Right ventricle myocardium superior (tissue), 1 donor: ENCODE measurements at places on chromosomes 7 and 10.

GRCh38 chr10:76563286-76563685 is 1074.3 kb downstream of the KCNMA1 start:
- DNase-seq = no peak

DNA sequence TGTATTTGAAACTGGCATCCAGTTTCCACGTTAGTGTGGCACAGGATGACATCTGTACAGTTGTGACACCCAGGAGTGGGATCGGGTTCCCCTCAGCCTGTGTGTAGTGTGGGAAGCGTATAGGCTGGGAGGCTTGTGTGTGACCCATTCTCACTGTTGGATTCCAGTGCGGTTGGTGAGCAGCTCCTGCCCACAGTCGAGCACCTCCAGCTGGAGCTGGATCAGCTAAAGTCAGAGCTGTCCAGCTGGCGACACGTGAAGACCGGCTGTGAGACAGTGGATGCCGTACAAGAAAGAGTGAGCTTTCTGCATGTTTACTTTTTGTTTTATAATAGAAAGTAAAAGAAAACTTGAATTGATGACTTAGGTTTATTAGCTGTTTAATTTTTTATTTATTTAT is 18.7 kb upstream of the GET4 start:
- peak; percentile 25 for DNase-seq

- no peak for DNase-seq
Measured at GRCh38 chr7:156236181-156236889, 404.2 kb upstream of the RNF32 start.

DNA sequence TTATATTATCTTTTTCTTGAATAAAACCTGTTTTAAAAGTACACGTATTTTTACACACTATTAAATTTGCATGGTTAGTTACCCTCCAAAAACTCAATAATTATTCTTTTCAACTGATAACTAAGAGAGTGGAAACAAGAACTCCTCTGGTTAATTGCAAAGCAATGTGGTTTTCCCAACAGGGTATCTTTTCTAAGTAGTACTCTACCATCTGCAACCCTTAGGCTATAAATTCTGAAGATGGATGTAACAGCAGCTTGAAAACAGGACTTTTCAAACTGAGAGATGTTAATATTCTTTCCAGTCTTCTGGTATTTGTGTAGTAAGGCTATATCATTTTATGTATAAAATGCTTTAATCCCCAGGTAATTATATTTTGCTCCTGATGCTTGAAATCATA is 916.1 kb upstream of the POT1 start:
- no peak for DNase-seq

DNA sequence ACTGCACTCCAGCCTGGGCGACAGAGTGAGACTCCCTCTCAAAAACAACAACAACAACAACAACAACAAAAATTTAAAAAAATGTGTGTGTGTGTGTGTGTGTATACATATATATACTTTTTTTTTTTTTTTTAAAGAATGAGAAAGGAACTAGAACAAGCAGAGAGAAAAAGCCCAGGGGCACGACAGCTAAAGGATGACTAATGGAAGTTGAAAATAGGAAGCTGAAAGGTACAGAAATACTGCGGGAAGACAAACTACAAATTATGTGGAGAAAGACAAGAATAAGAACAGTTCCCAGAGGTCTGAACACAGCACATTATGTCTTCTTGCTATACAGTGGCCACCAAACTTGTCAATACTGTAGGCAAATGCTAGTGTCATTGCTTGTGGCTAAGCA is 141.9 kb upstream of the PRSS1 start:
- no peak for DNase-seq

DNA sequence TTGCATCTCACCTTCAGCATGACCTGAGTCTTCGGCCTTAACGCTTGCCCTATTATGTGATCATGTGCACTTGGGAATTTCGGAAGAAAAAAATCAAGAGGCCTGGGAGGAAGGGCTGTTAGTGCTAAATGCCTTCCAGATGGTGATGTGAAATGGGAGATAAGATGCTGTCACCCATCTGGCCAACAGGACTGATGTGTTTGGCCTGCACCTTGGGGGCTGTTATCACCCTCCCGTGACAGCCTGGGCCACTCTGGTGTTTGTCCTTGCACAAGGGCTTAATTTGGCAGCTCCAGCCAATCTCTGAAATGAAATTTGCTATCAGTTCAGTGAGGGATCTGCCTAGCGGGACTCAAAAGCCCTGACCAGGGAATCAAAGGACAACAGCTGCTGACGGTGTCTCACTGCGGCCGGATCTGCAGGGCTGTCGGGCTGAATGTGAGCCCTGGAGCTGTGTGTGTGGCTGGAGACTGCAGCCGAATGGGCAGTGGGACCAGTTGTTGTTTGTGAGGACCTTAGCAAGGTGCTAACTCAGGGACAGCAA is 131.4 kb upstream of the BTBD16 start:
- DNase-seq = peak; percentile 82

GRCh38 chr10:61612009-61612408 is 50.7 kb upstream of the CABCOCO1 start:
- no peak for DNase-seq

GRCh38 chr10:6247041-6247712 is 44.4 kb downstream of the PFKFB3 start:
- DNase-seq = no peak

- no peak for DNase-seq
Measured at GRCh38 chr7:142582351-142582750, 166.9 kb upstream of the PRSS1 start.

DNA sequence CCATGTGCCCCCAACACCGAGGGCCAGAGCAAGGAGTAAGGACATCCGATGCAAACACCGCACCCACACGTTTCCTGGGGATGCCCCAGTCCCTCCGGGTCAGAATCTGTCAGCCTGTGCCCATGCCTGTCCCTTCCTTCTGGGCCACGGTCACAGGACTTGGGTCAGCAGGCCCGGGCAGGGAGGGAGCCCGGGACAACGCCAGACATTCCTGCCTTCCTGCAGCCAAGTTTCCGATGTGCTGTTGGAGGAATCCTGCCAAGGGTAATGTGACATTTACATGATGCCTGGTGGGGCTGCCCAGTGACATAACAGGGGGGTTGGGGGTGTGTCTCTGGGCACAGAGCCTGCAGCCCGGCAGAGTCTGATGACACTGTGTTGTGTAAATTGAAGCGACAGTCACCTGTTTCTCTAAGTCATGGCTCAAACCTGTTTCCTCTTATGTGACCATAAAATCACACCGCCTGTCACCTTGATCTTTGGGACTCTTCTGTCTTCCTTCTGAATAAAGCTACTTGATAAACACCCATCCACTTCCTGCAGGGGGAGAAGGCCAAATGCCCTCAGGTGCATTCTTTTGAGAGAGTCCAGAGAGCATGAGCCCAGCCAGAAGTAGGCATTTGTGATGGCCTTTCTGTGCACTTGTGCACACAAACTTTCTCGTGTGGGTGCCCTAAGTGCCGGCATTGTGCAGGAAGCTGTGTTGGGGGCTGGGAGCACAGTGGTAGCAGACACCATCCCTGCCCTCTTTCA is 175.3 kb upstream of the RHEB start:
- peak; percentile 81 for DNase-seq

DNA sequence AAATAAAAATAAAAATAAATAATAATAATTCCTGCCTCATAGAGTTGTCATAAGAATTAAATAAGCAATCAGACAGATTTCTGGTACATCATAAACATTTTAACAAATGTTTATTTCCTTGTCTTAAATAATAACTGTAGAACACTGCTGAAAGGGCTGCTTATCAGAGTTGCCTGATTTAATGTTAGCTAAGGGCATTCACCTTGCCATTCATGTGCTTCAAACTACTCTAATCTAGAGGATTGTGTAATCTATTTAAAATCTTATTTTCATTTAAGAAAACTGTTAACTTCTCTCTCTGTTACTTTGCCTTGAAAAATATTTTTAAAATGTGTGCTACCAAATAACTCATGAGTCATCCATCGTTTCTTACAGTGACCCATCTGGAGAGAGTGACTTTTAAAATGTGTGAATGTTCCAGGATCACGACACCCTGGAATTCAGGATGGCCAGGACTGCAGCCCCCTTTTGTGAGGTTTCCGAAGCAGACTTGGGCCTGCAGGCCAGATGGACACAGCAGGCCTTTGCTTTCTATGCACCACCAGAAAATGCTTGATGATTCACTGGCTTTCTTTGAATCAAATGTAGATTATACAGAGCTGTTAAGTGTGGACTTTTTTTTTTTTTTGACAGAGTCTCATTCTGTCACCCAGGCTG is 109.1 kb upstream of the TNS3 start:
- DNase-seq = no peak

DNA sequence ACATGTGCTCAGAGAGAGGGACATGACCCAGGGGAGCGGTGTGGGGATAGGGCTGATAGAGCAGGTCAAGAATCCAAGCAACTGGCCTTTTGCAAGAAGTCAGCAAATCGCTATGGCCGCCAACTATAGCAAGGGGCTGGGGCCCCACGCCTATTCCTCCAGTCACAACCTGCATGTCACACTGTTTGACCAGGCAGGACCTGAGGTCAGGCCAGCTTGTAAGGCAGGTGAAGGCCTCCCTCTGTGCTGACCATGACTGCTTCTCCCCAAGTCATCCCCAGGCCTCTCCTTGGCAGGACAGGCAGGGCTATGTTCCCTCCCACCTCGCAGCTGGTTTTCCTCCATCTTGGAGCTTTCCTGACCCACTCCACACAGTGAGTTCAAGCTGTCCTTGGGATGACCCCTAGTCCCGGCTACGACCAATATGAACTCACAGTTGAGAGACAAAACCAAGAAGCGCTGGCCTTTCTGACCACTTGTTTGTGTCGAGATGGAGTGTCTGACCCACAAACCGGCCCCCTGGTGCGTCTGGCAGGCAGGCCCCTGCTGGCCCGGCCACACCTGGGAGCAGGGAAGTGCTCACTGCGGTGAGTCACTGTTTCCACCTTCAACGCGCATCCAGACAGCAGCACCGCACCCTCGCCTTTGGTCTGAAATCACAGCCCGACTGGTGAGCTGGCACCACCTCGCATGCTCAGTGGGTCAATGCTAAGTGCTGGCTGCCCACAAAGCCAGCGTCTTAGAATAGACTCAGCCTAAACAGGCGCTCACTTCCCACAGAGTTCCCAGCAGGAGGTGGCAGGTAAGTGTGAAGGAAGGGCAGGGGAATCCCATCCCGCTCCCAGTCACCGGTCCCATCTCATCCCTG is 81.4 kb downstream of the VWA2 start:
- no peak for DNase-seq

DNA sequence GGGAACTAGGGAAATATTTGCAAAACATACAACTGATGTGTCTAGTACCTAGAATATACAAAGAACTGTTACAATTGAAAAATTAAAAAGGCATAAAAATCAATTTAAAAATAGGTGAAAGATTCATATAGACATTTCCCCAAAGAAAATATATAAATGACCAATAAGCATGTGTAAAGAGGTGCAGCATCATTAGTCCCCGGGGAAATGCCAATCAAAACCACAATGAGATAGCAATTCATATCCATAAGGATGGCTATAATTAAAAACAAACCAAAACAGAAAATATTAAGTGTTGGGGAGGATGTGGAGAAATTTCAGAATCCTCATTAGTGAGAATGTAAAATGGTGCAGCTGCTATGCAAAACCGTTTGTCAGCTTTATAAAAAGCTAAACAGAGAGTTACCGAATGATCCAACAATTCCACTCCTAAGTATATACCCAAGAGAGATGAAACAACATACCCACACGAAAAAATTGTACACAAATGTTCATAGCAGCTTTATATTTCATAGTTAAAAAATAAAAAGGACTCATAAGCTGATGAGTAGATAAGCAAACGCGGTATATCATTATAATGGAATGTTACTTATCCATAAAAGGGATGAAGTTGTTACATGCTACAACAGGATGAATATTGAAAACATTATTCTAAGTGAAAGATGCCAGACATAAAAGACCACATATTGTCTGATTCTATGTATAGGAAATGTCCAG is 210.1 kb upstream of the INHBA start:
- no peak for DNase-seq

DNA sequence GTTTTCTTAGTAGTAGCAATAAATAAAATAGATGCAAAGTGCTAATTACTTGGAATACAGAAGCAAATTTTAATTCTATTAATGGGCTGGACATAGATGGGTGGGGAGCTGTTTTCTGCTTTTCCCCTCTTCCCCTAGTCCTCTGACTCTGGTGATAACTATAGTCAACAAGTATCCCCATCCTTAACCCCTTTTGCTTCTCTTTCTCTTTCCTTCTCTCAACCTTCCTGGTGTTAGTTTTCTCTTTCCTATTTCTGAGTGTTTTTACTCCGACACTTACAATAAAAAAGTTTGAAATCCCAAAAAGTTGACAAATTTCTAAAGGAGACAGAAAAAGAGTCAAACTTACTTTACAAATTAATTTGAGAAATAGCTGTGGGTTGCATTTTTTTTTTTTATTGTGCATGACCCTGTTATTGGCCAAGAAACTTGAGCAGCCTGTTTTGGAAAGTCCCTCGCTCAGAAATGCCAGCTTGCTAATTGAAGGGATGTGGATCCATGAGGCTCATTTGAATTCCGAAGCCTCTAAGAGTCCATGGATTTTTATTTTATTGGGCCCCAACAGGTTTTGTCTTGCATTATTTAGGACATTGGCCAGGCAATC is 2.4 kb downstream of the FAS start:
- no peak for DNase-seq

DNA sequence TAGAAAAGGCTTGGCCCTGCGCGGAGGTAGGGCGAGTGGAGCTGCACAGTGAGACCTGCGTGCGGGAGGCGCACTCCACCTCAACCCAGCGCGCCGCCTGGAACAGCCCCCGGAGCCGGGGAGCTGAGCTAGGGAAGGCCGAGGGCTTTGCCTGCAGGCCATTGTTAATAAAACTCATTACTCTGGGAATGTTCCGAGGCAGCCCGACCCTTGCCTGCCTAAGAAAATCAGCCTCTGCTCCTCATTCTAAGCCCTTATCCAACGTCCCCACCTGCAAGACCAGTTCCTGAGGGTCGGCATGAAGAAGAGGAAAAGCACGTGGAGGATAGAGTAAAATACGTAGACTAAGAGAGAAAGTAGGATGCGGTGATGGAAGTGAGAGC is 55.3 kb downstream of the C7orf25 start:
- no peak for DNase-seq

DNA sequence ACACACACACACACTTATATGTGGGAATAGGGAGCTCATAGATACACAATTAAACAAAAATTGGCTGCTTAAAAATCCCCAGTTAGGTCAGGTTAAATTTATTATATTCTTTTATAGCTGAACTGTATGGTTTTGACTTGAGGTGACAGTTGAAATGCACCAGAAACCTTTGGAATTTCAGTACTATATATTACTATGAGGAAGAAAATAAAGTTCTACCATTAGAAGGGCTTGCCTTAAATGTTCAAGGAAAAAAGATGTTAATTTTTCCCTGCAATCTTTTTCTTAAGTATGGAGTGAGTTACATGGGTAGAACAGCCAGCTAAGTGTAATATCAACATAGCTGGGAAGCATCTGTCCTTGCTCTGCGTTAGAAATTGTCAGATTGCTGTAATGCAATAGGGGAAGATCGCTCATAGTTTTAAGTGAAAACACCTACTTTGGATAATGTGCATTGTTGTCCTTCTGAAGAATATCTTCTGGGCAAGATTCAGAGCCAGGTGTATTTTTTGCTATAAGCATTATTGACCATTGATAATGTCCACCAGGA is 415.8 kb upstream of the MKI67 start:
- no peak for DNase-seq
